ENCODE measurements at places on chromosomes 7 and 10.

DNA sequence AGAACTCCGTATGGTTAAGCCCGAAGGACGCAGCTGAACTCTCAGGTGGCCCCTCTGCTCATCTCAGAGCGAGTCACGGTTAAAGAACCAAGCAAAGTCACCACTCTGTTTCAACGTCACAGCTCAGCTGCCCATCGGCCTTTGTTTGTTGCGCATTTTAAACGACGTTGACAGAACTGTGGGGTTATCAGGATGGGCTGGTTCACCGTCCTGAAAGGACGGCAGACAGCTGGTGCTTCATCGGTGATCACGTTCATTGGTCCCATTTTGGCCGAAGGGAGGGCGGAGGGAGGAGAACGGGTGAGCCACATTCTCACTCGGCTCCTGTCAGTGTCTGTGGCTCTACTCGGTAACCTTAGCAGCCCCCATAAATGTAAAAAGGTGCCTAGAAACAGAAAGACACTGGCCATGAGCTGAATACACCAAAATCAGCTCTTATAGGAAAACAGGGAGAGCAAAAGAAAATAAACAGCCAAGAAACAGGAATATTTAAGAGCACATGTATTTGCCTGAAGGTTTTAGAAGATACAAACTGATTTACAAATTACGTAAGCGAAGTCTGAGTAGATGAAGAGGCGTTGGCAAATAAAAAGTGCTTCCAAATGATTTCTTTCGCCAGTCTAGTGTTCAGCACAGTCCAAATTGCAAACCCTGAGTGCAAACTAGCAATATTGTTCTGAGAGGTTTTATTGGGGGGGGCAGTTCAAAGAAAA lies 8.4 kb downstream of the PRKAG2 start:
- DNase-seq: peak; percentile 65

DNA sequence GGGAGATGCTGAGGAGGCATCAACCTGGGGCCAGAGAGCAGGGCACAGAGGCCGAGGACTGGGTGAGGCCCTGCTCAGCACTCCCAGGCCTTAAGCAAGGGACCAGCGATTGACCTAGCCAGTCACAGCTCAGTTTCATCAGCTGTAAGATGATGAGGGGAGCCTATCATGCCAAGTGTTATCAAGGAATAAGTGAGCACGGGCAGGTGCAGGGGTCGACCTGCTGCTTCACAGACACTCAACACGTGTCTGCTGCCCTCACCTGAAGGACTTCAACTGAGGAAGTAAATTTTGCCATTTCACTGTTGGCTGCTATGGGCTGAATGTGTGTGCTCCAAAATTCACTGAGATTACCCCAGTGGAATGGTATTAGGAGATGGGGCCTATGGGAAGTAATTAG lies 9.9 kb downstream of the C10orf71 start:
- no peak for DNase-seq

- no peak for DNase-seq
Observed at GRCh38 chr7:53740971-53741370, 705.5 kb downstream of the POM121L12 start.

- no peak for DNase-seq
Observed at GRCh38 chr7:116327752-116328151, 117.4 kb downstream of the TES start.

DNA sequence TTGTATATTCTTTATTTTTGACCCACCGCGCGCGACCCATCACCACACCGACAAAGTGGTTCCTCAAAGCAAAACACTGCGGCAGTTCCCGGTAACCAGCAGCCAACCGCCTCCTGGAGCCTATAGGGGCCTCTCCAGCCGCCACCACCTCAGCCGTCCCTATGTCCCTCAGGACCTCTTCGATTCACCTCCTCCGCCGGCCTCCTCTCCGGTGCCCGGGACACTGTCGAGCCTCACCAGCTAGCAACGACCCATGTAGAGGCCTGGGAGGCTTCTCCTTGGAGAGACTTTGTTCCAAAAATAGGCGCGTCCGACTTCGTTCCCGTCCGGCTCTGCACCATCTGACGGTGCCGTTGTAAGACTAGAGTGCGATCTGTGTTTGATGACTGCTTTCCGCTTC lies 158.8 kb downstream of the HGF start:
- no peak for DNase-seq

DNA sequence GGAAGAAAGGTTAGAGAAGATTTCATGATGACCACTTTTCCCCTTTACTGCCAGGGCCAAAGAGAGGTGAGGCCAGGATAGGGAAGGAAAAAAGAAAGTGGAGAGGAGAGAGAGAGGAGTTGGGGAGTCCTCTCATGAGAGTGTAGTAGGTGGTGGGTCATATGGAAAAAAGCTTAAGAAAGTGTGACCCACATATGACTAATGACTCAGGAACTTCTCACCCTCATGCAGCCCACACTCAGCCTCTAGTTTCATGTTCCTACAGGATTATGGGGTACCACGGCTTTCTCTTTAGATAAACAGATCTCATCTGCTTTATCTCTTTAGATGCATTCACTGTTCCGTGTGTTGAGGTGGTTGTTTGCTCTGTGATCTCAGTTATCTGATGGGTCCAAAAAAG lies 462.5 kb upstream of the IGFBP3 start:
- DNase-seq: no peak

DNA sequence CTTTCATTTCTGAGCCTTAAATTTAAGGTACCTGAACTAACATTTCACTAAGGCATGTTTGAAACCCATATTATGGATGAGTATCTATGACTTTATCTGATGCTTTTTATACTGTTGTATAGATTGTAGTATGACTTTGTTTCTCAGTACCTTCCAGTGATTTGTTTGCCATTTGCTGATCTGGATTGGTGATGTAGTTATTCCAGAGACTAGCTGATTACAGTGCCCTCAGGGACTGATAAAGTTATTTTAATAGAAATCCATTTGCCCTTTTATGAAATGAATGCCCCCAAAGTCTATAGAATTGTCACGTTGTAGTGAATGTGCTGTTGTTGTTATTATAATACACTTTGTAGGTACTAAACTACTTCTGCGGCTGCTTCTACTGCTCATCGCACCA lies 385.4 kb upstream of the LRGUK start:
- no peak for DNase-seq

DNA sequence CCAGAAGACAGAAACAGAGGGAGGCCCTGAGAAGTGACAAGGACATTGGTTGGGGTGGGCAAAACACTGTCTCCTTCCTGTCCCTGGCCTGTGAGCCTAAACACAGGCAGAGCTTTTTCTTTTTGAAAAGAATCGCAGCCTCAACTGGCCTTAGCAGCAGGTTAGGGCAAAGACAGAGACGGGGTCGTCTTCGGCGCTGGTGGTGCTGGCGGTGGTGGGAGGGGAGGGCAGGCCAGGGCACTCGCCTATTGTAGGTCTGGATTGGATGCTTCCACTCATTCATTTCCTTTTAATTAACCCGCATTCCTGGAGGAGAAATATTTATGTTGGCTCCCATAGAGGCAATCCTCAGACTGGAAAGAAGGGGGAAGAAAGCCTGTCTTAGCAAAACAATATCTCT lies 22.6 kb downstream of the WNT8B start:
- no peak for DNase-seq

DNA sequence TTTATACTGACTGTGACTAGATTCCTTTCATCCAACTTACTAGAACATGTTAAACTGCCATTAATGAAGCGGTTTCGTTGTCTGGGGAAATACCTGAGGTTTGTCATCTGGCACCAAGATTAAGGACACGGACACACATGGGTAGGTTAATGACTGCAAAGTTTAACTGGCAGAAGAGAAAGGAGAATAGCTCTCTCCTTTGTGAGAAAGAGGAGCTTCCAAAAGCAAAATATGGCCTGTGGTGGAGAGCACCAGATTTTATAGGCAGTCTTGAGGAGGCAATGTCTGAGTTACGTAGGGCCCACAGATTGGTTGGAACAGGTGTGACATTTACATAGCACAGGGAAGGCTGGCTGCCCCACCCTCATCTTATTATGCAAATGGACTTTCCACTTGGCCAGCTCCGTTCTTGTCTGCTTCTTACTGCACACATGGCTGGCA lies 1193.0 kb upstream of the CELF2 start:
- peak; percentile 38 for DNase-seq

GRCh38 chr10:11655836-11656235 lies 44.4 kb upstream of the USP6NL start:
- DNase-seq: no peak

- DNase-seq: no peak
Observed at GRCh38 chr7:1225030-1225429, 7.6 kb upstream of the UNCX start.

- no peak for DNase-seq
Observed at GRCh38 chr10:33178026-33178755, 156.3 kb downstream of the NRP1 start.

DNA sequence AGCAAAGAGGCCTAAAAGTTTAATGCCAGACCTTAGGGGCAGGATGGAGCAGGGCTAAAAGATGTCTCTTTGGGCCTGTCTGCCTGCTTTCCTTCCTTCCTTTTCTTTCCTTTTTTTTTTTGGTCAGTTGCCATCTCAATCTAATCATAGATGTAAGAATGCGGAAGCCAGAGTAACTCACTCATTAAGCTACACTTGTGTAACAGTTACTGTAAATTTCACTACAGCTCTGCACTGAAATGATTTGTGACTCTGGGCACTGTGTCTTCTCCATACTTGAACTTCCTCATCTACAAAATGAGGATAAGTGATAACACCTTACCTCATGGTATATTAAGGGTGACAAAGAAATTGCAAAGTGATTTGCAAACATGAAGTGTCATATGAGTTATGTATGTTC lies 75.5 kb upstream of the AGK start:
- DNase-seq: no peak

DNA sequence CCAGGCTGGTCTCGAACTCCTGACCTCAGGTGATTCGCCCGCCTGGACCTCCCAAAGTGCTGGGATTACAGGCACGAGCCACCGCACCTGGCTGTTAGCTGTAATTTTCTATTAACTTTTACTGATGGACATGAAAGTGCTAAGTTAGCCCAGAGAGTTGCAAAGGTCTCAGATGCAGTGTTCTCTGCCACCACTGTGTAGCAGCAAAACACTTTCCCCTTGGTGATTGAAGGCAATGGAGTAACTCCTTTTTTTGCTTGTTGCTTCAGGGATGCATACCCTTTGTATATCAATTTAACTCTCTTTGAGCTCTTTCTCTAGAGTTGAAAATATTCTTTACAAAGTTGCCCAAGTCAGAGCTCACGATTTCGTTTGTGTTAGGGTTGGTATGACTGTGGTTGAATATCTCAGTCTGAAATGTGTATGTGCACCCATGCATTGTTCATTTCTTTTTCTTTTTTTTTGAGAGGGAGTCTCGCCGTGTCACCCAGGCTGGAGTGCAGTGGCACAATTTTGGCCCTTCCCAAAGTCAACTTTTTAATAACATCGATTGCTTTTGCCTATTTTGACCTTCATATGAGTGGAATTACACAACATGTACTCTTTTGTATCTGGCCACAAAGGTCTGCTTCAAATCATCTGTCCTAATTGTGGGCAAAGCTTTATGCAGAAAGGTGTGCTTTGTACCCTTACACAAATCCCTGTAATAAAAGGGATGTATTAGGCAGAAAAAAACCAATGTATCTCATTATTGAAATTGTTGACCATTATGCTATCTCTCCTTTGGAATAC lies 52.6 kb downstream of the GTF2I start:
- DNase-seq: no peak

DNA sequence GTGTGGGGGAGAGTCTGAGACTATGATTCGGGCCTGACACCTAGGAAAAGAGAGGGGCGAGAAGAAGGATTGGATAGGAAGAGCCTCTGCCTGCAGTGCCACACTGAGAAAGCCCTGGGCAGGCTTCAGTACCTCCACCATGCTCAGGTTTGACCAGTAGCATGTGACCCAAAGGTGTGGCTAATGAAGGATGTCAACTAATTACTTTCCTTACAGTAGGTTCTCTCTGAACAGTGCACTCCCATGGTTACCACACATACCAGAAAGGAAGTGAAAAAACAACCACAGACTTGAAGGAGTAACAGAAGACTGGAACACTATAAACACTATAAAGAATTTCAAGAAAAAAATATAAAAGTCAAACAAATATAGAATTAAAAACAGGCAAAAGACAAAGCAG lies 46.2 kb downstream of the SEM1 start:
- DNase-seq: no peak

DNA sequence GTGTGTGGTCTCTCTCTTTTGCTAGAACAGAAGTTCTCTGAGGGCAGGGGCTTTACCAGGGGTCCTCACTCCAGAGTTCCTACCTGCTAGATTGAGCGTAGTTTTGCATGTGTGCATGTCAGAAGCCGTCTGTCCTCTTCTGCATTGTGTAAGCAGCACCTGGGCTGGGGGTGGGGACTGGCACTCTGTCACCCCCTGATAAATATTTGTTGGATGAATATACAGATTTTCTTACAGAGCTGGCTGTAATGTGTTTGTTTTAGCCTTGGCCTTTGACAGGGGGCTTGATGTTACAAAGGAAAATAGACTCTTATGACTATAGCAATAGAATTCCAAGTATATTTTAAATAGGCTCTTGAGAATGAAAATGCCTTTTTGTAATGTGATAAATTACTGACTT lies 46.6 kb downstream of the WDR37 start:
- DNase-seq: no peak

DNA sequence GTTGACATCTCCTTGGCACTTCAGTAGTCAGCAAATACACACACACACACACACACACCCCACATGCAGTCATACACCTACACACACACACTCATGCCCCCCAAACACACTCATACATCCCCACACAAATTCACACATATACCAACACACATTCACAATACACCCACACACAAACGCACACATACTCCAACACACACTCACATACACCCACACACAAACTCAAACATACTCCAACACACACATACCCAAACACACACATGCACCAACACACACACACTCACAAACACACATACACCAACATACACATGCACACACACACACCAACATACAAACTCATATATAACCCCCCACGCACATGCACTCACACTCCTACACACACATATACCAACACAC lies 31.4 kb upstream of the CHST15 start:
- no peak for DNase-seq

DNA sequence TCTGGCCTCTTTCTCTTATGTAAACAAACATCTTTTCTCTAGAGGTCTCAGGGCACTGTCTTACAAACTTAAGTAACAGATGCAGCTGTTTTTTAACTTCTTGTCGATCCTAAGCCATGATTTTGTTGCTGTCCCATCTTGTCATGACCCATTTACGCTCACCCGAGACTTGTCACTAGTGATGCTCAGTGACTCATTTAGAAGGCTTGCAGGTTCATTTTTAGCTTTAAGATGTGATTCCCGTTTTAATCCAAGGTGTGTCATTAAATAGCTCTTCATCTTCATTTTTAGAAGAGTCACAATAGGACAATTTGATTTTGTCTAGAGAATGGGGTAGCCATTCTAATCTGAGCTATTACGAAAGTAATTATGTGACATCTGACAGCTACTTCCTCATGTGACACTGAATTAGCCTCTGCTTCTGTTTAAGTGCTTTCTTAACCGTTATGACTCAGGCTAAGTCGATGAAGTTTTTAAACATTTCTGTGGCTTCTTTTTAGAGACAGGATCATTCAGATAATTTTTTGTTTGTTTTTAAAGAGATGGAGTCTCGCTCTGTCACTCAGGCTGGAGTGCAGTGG lies 42.7 kb downstream of the SPDYE5 start:
- DNase-seq: no peak

GRCh38 chr10:42632564-42632963 lies 5.8 kb downstream of the ZNF33B start:
- no peak for DNase-seq
